ENCODE measurements at places on chromosomes 13 and 19.

GRCh38 chr13:23384111-23384510, 49.4 kb downstream of the SACS start:
- DNase-seq: peak; percentile 26

GRCh38 chr13:97256343-97256783, 34.2 kb downstream of the MBNL2 start:
- DNase-seq: peak; percentile 96

GRCh38 chr13:114002009-114002544, 28.2 kb upstream of the C13orf46 start:
- no peak for DNase-seq

DNA sequence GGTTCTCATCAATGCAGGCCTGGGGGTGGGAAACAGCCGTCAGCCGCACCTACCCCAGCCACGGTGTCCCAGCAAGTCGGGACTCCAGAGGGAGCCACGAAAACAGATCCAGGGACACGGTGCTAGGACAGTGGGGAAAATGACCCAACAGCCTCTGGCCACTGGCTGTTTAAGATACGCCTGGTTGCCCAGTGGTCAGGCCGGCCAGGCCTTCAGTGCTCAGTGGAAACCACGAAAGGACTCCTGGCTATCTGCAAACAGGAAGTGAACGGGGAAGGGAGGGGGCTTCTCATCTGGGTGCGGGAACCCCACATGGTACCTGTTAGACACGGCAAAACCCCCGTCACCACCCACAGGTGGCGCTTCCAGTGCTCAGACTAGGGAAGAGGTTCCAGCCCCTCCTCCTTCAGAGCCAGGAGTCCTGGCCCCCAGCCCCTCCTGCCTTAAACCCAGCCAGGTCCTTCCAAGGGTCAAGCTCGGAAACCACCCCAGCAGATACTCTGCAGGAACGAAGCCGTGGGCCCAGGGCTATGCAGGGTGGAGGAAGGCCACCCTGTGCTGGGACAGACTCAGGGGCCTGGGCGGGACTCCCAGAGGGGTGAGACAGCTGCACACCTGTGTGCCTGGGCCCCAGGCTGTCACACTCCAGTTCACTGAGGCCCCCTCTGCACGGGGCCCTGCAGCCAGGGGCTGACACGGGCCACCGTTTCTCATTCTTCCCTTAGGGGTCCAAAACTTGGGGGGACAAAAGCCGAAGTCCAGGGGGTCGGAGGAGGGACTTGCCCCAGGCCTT, 4.5 kb downstream of the PPP1R12C start:
- DNase-seq: no peak

DNA sequence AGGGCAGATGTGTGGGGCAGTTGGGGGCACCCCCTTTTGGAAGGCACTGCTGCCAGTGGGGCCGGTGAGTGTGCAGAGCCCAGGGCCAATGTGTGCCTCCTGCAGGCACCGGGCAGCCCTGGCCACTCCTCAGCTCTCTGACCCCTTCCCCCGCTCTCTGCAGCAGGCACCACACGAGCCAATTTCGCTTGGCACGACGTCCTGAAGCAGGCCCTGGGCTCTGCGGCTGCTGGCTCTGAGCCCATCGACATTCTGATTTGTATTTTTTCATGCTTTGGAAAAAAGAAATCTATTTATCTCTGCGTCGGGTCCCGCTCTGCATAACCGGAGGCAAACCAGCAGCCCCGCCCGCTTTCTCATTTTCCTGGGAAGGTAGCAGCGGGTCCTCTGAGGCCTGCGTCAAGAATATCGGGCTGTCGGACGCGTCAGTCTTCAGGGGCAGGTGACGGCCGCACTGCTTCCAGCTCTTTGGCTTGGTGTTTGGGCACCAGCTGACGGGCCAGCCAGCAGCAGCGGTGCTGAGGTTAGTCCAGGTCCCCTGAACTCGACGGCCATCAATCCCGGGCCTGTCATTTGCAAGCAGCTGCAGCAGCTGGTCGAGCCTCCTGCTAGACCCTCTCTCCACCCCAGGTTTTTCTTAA, 134.3 kb downstream of the KDM4B start:
- DNase-seq: peak; percentile 22

DNA sequence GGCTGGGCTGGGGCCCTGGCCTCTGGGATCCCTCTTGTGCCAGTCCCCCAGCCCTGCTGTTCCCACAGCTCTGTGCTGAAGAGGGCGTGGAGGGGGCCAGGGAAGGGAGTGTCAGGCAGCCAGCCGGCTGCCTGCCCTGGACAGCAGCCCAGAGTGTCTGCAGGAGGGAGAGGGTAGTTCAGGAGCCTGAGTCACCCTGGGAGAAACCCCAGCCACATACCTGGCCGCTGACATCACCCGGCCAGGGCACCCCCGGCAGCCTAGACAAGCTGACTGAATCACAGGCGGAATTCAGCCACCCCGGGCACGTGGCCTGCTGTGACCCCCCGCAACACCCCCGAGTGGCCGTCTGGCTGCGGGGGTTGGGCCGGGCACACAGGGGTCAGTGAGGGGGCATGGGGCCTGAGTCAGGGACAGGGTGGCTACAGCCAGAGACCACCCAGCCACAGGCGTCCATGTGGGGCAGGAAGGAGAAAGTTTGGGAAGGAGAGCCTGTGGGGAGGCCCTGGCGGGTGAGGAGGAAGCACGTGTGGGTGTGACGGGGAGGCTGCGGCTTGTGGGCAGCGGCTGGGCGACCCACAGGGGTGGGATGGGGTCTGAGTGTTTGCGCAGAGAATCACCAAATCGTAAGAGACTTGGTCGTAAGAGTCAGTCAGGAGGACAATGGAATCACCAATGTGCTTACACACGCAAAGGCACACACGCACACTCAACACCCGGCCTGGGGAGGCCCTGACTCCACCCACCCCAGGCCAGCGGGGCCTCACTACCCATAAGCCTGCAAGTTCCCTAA, 11.9 kb upstream of the FOSB start:
- peak; percentile 99 for DNase-seq

GRCh38 chr13:47463002-47463401, 538.1 kb downstream of the SUCLA2 start:
- no peak for DNase-seq

DNA sequence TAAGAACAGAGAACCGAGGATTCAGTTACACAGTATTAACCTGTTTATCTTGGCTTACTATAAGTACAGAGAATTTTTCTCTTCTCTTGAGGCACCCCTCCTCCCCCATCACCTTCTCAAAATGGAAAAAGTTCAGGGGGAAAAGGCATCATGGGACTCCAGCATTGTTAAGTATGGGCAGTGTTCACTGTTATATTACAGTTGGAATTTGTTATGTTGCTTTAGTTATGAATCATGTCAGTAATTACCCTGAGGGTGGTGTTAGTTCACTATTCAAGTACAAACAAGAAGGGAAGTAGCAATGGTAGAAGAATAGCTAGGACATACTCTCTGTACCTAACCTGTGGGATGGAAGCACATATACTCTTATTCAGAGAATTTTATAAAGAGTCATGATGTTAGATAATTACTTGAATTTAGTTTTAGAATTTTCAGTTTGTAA, 12.0 kb downstream of the LPAR6 start:
- DNase-seq: peak; percentile 74

GRCh38 chr13:113597391-113598080, 13.0 kb downstream of the TFDP1 start:
- DNase-seq: no peak

DNA sequence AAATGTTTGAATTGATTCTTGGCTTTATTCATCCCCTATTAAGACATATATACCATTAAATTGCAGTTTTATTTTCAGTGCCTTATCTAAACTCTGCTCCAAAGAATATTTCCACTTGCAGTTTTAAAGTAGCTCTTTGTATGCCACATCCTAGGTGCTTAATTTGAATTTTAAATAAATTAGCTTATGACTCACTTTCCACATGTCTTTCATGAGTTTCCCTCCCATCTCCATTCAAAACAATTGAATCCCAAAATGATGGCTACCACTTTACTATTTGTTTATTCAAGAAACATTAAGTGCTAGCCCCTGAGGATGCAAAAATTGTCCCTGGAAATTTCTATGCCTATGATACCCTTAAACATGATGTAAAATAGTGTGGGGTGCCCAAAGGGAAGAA, 19.5 kb downstream of the PCDH20 start:
- DNase-seq: no peak

- DNase-seq: no peak
Observed at GRCh38 chr13:113929628-113930615, 44.0 kb downstream of the C13orf46 start.

- DNase-seq: no peak
Observed at GRCh38 chr13:74162135-74162534, 27.9 kb upstream of the KLF12 start.

- DNase-seq: no peak
Observed at GRCh38 chr13:33110713-33111413, 94.6 kb downstream of the KL start.

DNA sequence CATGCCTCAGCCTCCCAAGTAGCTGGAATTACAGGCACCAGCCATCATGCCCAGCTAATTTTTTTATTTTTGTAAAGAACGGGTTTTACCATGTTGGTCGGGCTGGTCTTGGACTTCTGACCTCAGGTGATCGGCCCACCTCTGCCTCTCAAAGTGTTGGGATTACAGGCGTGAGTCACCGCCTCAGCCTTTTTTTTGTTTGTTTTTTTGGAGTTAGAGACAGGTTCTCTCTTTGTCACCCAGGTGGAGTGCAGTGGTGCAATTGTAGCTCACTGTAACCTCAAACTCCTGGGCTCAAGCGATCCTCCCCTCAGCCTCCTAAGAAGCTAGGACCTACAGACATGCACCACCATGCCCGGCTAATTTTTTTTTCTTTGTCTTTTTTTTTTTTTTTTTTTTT, 15.6 kb upstream of the NOTCH3 start:
- no peak for DNase-seq

DNA sequence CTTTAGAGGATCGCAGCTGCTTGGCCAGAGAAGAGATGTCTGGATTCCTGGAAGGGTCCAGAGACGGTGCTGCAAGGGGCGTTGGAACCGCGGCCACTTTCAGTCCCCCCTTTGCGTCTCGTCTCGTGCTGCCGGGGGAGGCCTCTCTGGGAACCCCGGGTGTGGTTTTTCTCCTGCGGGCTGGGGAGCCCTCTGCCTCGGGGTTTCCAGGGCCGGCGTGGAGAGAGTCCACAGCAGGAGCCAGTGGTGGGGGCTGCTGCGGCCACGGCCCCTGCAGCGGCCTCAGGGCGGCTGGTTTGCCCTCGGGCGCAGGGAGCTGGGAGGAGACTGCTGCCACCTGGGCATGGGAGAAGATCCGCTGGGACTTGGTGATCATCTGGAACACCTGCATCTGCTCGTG, 28.5 kb downstream of the ZNF541 start:
- DNase-seq: no peak

DNA sequence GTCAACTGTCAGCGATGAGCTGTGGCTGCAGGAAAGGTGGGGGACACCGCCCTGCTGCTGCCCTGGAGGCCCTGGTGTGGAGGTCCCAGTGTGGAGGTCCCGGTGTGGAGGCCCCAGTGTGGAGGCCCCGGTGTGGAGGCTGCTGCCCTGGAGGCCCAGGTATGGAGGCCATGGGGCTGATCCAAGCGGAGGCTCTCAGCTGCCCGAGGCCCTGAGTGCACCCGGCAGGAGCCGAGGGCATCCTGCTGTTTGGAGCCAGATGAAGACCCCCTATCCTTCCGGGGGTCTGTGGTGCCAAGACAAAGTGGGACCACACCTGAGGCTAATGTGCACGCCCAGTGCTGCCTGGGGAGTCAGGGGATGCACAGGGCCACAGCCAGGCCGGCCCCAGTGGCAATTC, 210.4 kb upstream of the SOX1 start:
- no peak for DNase-seq

- no peak for DNase-seq
Observed at GRCh38 chr13:60572855-60573254, 175.8 kb downstream of the TDRD3 start.

DNA sequence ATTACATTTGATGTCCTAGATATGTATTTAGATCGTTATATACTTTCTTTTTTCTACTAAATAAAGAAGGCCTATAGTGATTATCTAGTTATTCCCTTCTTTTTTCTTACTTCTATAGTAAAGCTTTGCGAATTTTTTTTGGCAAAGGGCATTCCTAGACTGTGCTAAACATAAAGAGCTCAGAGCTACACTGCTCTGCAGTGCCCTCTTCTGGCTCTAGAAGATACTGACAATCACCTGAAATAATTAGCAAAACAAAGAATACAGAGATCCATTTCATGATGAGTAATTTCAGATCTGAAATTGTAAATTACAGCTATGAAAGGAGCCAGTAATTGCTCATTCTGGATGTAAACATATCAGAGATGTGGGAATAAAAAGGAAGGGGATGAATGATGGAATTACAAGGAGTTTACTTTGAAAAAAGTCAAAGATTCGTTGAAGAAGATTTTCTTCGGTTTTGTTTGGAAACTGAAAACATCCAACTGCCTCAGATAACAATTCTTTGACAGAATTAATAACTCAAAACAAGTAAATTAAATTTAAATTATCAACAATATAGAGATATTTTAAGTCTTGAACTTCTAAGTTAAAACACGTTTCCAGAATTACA, 288.5 kb downstream of the NALCN start:
- peak; percentile 67 for DNase-seq

DNA sequence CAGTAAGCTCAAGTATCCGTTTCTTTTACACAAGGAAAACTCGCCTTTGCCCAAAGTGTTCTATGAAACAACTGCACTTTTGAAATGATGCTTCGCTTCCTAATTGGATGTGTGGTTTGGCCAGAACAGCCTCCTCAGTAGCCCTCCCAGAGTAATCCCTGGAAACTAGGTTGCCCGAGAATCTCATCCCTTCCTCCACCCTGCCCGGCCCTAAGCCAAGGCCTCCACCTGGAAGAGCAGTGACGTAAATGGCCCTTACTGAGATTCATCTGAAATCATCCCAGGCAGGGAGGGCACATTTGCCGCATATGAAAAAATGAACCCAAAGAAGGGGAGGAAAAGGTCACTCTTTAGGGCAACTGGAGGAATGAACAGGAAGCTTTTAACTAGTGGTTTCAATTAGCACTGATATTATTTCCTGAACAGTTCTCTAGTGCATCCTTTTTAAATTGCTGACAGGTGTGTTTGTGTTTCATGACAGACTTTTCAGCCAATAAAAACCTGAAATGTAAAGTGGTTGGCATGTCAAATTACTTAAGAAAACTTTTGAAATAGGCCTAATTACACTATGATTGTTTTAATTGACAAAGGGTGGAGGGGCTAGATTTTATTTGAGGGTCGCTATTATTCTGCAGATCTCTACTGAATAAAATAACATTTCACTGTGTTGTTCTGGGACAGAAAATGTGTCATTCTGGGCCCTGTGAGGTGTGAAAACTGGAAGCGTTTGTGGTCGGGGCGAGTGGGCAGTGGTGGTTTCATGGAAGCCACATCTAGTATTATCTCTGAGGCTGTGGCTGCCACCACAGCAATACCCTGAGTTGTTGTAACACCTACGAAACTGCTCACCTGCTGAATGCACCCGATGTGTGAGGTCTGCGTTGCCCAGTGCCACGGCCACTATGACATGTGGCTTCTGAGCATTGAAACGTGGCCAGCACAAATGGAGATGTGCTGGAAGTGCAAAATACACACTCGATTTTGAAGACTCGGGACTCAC, 112.1 kb downstream of the ZIC5 start:
- DNase-seq: no peak

All from fibroblast of pulmonary artery (primary cell).